T-helper 1 cell (primary cell): ENCODE measurements at places on chromosomes 1 and 21.

- no peak for DNase-seq
Measured at GRCh38 chr1:180672505-180672904, 40.7 kb downstream of the XPR1 start.

DNA sequence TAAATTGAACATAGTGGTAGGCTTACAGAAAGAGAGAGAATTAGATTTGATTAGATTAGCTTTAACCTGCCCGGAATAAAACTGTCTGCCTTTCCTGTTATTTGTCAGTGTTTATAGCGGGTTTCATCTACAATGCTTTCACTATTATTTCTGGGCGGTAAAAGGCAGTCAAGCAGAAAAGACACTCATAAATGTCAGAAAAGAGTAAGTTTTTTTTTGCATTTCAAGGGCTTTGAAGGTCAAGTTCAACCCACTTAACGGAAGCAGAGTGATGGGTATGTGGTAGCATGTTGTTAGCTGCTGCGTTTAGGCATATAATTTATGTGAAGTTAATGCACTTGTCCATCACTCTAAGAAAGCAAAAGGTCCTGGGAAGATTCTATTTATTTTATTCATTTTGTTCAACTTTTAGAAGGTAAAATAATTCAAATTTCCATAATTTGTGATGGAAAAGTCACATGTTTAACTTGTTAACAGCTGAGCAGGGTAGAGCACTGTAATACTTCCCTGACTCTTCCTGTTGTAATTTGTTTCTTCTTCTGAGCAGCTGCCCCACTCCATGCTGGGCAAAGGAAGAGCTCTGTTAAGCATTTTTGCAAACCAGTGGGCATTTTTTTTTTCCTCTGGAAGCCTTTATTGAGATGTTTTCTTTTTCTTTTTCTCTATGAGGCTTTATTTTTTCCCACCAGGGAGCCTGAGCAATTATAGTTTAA lies 220.1 kb downstream of the ST6GALNAC3 start:
- DNase-seq: peak; percentile 68

DNA sequence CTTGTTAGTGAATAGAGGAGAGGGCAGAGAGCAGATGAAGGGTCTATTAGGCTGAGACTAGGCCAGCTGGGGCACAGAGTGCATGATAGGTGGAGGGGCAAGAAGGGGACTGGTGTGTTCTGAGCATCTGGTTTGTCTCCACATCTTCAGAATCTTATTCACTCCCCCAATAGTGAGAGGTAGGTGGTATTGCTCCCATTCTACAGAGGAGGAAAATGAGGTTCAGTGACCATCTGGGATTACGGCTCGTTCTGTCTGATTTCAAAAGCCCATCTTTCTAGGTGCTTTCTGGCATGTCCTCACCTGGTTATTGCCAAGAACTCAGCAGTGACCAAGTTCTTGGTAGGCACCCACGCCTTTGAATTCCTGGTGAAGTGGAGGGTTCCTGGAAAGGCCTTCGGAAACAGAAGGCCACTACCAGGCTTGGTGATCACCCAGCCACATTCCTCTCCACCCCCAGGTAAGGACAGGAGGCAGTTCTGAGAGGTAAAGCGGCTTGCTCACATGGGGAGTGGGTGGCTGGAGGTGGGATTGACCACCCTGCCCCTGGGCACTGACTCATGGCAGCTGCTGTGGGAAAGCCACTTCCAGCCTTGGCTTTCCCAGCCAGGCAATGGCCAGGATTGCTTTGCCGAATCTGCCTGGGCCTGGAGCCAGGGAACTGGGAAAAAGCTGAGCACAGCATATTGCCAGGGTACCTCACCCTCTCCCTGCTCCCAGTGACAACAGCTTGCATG lies 18.8 kb upstream of the CITED4 start:
- DNase-seq: no peak

DNA sequence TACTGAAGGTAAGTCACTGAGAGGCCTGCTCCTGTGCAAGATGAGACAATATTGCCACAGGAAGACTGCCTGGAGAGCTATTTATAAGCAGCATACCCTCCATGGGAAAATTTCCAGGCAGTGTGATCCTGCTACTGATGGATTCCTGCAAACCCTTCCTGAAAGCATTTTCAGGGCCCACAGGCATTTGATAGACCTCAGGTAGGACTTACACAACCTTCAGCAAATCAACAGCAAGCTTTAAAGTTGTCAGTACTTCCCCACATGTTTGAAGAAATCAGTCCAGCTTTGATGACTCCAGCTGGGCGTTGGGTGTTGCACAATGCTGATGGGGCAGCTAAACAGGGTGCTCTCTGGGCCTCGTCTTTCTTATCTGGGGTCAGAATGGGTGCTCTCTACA lies 108.8 kb downstream of the PLXNA2 start:
- DNase-seq: no peak

DNA sequence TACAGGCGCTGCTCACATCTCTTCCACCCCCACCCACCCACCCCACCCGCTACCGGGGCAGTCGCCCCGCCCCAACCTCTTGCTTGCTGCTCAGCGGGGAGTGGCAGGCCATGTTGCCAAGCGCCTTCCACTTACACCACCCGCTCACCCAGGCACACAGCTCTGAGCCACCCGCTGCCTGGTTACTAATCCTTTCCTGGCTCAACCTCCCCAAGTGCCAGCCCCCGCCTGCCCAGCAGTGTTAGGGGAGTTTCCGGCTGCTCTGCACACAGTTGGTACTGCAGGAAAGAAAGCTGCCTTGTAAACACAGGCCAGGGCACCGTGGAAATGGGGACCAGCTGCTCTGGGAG lies 56.2 kb downstream of the LACTBL1 start:
- DNase-seq: no peak

DNA sequence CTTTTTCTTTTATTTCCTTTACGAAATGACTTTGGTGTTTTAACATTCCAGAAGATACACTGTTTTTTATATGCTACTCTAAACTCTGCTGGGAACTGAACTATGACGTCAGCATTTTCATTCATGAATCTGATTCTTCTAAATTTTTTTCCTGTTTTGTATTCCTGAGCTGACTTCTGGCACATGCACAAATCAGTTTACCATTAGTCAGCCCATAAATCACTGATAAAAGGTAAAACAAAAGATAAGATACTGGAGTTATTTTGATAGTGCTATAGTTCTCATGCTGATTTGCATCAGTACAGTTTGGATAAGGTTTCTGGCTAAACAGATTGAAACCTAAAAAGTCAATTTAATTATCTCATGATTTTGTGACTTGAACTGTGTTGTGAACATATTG lies 10.4 kb downstream of the CAMTA1 start:
- DNase-seq: no peak

DNA sequence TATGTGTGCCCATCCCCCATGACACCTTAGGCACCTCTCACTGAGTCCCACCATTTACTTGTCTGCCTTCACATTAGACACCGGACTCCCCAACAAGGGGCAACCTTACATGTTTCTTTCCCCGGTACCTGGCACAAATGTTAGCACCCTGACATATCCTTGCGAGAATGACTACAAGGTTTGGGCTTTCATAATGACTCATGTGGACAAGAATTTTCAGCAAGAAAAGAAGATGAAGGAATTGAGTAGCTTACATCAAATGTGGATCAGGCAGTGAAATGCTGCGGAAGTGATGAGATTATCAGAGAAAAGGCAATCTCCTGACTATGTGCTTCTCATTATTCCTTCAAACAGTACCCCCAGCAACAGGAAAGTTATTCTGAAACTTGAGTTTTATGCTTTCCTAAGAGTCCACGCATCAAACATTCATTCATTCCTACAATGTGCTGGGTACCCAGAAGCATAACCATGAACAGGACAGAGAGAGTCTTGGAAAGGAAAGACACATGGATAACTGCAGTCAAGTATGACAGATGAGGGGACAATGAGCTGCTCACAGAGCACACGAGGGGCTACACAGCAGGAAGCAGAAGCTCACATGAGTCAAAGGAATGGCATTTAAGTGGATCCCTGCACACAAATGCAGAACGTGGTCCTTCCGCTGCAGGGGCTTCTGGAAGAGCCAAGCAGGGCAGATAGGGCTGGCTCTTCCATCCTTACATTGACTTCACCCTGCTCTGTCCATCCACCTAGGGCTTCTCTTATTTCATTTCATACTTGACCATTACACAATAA lies 112.1 kb downstream of the PCNX2 start:
- DNase-seq: no peak

DNA sequence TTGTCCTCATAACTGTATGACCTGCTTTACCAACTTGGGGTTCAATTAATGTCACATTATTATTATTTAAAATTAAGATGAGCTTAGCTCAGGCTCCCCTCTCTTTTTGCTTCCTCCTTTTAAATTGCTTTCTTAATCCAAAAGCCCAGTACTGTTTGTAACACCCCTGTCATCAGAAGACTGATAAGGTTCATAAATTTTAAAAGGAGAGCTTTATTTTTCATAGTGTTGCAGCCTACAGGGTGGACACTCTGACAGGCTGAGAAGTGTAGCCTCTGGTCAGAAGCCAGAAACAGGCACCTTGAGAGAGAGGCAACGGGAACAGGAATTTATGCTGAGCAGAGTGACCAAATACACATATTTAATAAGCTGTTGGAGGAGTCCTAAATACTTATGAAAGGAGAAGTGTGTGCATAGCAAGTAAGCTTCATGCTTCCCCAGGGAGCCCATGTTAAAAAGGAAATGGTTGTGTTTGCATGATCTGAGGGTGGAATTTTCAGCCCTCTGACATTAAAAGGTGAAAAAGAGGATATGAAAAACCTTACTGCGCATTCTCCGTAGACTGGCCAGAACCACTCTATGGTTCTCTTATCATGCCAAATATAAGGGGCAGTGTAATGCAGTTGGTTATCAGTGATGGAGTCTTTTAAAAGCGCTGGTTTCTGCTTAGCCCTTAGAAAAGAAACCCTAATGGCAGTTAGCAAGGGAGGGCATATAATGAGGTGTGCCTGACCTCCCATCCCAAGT lies 30.5 kb upstream of the FGGY start:
- DNase-seq: no peak

- no peak for DNase-seq
Measured at GRCh38 chr1:67126111-67126746, 8.5 kb downstream of the C1orf141 start.

GRCh38 chr1:201514466-201514865 lies 7.5 kb upstream of the CSRP1 start:
- no peak for DNase-seq

DNA sequence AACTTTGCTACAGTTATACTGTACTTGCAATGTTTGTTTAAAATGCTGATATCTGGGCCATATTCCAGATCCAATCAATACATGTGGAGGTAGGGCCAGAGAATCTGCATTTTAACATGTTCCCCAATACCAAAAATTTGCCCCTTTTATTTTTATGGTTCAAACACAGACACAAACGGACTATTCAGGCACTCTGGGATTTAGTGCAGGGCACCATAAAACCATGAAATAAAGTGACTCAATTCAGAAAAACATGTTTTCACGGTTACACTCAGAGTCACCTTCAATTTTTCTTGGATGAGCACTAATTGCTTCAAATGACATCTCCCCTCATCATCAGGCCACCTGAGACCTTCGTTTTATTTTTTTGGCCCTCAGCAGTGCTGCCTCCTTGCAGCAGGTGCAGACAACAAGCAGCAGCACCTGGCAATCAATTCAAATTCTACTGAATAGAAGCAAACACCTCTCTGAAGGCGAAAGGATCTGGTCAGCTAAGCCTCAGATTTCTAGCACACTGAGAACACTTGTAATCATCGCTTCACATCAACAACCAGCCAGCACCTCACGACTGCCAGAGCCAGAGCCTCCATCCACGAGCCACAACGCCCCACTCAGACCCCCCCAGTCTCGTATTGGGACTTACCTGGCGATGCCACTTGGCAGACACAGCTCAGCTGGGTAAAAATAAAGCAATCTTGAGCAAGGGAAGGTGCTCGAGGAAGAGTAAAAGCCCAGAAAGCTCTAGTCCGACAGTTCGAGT lies 1.1 kb downstream of the ERO1B start:
- peak; percentile 25 for DNase-seq

DNA sequence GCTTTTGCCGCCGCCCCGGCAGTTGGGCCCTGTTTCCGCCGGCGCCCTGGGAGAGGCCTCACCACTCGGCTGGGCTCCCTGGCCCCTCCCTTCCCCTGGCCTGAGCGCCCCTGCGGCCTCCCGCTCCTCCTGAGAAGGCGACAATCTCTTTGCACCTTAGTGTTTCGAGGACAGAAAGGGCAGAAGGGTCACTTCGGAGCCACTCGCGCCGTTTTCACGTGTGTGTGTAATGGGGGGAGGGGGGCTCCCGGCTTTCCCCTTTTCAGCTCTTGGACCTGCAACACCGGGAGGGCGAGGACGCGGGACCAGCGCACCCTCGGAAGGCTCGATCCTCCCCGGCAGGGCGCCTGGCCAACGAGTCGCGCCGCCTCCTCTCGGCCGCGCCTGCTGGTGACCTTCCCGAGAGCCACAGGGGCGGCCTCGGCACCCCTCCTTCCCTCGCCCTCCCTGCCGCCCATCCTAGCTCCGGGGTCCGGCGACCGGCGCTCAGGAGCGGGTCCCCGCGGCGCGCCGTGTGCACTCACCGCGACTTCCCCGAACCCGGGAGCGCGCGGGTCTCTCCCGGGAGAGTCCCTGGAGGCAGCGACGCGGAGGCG lies 432 bp upstream of the SIM2 start:
- DNase-seq: no peak

- DNase-seq: peak; percentile 27
Measured at GRCh38 chr1:101089613-101090338, 64.2 kb upstream of the DPH5 start.
